ENCODE measurements at places on chromosomes 7 and 10.

DNA sequence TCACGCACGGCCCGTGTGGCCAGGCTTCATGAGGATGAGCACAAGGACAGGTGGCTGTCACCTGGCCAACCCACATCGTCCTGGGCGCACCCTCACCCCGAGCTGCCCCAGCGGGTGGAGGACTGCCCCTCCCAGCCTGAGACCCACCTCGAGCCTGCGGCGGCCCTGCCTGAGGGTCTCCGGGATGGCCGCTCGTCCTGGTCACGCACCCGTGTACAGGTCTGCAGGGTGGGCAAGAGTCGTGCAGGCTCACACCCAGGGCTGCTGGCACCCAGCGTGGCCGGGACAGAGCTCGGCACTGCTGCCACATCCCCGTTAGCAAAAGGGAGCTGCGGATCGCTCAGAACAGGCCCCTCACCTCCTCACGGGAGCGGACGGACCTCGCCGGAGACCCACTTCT, 14.4 kb upstream of the UTF1 start:
- DNase-seq = no peak

DNA sequence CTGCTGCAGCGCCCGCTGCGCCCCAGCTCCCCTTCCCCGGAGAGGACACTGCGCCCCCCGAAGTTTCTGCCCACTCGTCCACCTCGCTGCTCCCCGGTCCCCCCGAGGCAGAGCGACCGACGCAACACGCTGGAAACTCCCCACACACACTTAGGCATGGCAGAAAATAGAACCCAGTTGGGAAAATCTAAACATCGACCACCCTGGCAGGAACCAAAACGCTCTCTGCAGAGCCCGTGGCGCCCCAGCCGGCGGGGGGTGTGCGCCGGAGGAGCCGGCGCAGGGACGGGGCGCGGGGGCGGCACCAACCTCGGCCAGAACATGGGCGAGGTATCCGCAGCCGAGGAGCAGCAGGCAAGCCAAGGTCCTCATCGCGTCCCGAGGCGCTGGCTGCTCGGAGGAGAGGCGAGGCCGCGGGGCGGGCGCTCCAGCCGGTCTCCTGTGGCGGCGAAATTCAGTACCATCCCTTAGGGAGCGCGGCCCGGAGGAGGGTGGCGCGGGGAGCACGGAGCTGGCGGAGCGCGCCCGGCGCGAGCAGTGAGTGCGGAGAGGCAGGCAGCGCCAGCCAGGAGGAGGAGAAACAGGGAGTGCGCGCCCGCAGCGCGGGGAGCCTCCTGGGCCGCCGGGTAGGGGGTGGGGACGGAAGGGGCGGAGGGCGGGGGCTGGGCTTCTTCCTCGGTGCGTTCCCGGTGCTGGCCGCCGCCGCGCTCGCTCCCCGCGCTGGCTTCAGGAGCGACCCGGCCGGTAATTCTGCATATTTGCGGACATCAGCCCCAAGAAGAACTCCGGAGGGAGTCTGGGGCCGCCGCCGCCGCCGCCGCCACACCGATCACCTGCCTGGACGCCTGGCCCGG, 789 bp downstream of the PDGFA start:
- DNase-seq = no peak

DNA sequence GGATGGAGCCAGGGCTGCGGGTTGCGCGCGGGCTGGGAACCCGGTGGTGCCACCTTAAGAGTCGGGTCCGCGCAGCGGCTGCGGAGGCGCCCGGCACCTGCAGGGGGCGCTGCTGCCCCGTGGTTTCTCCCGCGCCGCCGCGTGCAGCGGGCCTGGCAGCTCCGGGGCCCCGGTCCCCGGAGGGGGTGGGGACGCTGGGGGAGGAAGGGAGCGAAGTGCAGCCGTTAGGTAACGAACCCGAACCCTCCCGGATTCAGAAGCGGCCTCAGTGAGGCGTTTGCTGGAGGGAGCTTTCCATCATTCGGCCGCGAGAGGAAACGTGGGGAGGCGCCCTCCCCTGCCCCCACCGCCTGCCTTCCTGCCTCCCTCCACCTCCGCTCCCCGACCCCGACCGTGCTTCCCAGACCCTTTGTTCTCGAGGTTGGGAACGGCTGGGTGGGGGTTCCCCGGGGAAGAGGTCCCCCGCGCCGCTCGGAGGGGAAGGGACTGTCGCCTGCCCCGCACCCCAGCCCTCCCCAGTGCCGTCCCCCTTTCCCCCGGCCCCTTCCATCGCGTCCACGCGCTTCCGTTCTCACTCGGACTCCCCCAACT, 29.6 kb downstream of the SKIDA1 start:
- peak; percentile 73 for DNase-seq

DNA sequence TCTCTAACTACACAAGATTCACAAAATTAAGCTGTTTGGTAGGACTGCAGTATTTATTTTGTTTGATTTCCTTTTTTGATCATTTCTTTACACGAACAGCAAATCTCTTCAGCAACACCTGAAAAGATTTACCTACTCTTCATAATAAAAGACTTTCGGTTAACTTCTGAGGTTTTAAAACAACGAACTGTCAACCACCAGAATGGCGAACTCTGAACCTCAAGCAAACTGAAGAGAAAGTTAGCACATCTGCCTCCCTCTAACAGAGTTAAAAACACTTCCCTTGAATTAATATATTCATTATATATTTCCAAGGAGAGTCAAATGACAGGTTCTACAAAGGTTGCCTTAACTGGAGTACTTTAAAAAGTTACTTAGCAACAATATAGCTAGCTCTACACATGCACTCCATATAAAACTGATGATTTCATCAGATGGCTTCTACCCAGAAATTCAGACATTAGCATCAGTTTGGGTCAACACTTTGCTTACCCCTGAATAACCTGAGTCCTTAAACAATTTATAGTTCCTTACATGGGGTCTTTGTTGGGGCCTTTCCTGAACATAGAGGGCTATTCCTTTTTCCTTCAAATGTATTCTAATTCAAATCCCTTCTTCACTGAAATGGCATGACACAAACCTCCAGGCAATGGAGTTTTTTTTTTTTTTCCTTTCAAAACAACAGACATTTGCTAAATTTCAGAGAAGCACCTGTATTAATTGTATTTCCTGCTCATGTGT, 118.3 kb downstream of the SEM1 start:
- DNase-seq = no peak

- no peak for DNase-seq
These were observed 613 bp downstream of the USP6NL start for GRCh38 chr10:11610826-11611247.

- DNase-seq = no peak
These were observed 296.4 kb upstream of the MKLN1 start for GRCh38 chr7:131031099-131031868.

DNA sequence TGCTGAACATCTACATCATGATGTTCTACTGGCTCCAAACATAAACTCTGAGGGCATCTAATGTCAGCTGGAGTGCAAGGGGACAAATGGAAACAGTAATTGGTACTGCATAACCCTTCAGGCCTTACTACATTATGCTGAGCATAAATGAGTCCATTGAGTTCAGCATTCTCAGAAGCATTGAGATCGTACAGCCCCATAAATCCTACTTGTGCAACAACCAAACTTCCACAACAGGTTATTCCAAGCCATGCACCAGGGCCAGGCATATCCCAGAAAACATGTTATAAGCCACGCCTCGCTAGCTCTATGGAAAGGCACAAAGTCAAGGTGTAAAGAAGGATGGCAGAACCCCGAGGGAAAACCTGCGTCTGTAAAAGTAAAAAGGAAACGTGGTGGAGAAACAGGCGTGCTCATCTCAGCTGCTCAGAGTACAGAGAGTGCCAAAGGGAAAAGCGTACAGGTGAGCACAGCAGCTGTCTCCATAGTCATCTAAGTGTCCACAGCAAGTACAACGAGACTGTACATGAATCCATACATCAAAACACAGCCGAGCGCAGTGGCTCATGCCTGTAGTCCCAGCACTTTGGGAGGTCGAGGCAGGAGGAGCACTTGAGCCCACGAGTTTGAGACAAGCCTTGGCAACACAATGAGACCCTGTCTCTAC, 124.6 kb downstream of the PARD3 start:
- DNase-seq = no peak

DNA sequence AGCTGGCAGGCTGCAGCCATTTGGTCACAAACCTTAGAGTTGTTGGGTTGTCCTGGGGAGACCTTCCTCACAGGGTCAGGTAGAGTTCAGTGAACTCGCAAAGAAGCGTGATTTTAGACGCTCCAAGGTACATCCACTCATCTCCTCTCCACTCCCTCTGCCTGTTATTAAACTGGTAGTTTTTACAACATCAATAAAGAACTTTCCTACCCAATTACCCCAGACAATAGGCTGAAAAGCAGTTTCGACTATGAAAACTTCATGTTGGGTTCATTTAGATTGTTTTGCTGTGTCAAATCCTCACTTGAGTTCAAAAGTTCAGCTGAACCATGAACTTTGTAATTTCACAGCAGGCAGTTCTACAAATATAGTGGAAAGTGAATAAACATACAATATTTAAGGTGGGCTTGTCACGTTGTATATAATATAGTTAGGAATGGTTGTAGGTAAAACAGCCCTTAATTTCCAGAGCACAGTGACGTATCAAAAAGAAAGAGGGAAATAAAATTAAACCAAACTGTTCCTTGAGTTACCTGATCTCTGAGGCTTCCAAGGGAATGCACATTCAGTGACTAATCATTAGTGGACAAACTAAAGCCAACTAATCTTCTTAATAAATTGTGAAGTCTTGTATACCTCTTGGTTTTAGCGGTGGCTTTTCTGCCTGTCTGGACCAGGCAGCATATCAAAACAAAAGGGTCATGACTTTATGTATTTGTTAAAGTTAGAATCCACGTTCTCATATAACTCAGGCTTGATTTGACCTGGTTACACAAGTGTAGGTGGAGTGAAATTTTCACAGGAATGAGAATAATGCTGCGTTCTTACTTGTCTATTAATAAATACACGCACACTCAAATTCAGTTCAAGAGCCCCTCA, 100.5 kb downstream of the CYP26A1 start:
- no peak for DNase-seq

- no peak for DNase-seq
These were observed 44.1 kb downstream of the HGF start for GRCh38 chr7:81725812-81726127.

- DNase-seq = no peak
These were observed 201.2 kb upstream of the FRMD4A start for GRCh38 chr10:14531974-14532373.

DNA sequence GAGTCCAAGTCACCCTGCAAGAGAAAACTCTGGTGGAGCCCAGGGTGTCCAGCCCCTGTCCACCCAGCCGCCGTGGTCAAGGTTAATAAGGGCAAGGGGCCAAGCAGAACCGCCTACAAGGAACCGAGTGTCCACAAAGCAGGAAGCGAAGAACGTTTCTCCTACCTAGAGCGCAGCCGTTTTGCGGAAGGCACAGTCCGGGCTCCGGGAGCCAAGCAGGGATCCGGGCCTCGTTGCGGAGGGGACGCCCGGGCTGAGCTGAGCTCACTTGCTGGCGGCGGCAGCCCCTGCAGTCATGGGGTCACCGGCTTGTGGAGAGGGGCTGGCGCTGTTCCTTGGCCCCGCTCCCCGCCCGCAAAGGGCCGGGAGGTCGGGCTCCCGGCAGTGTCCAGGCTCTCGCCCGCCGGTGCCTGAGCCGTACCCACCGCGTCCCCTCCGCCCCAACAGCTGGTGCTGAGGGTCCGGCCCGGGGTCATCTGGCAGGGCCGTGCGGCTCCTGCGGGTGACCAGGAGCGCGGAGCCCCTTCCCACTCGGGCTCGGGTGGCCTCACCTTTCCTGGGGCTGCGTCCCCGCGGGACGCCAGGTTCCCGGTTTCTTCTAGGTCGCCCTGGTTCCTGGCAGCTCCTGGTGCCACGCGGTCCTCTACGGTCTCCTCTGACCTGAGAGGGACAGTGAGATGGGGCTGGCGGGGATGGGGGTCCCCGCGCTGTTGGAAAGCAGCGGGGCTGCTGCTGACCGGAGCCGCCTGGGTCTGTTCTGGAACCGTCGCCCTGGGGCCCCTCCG, 14.0 kb upstream of the ZNF273 start:
- DNase-seq = no peak

DNA sequence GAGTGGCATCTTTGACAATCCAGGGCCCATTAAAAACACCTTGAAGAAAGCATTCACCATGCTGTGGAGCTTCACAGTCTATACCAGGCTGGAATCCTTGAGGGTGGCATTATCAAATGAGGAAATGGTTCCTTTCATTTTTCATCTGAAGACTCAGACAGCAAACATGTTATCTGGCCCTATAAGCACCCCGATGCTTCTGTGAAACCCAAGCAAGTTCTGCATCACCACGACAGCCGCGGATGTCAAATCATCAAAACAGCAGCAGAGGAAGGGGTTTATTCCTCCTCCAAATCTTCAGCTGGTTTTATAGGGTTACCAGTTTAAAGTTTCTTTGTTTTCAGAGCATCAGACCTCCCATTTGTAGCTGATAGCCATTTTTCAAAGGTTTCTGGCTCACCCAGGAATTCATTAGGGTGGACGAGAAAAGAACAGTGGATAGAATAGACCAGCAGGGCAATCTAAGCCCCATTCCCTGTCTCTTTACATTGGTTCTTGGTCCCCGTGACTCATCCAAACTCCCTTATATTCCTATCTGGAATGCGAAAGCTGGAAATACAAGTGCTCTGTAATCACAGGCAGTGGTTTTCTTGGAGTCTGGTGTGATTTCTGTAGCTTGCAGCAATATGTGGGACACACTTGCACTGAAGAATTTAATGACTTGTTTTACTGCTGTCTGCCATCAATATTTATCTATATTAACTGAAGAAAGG, 217.9 kb downstream of the SKAP2 start:
- no peak for DNase-seq

DNA sequence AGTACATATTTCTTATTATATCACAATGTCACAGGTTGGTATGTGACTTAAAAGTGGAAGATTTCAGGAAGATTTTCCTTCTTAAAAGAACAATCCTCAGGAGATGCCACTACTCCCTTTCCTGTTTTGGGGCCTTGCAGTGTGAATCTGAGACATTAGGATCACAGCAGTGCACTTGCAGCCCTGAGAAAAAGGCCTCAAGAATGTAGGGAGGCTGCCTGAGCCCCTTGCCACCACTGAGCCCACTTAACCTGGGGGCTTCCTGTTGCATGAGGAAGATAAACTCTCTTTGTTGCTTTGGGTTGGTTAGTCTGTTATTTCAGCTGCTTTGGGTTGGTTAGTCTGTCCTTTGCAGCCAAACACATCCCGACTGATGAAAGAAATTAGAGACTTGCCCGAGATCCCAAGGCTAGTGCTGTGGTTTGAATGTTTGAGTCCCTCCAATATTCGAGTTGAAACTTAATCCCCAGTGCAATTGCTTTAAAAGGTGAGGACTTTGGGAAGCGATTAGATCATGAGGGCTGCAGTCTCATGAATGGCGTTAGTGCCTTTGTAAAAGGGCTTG, 151.3 kb upstream of the SP4 start:
- DNase-seq = no peak

GRCh38 chr7:70622936-70623335, 509.0 kb upstream of the GALNT17 start:
- DNase-seq = no peak

DNA sequence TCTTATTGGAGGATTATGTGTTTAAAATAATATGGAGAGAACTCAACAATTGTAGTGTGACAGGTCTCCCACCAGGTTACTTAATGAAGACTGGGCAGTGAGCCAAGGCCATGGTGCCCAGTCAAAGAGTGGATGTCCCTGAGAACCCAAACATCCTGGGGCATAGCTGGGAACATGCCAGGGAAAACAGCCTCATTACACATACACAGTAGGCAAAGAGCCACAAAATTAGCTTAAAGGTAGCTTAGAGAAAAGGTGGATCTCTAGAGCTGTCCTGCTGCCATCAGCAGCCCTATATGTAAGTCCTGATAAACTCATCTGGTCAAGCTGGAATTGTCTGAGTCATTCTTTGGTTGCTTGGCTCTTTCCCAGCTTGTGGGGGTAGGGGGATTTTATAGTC, 287.8 kb downstream of the PHF14 start:
- DNase-seq = no peak

Measured in activated gamma-delta T cell (primary cell).